GM13976 (cell line): ENCODE measurements at places on chromosomes 1 and 21.

DNA sequence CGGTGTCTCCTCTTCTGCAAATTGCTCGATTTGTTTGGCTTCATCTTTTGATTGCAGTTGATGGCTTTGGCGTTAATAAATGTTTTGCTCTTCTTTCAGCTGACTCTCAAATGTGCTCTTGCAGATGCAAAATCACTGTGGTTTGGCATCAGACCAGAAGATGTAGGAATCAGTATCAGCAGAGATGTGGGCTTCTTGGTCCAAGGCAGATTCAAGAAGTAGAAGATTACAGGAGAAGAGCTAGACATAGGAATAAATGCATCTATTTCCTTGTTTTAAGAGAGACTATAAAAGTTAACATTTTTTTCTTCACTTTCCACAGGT lies 59.8 kb upstream of the BACH1 start:
- no peak for DNase-seq

DNA sequence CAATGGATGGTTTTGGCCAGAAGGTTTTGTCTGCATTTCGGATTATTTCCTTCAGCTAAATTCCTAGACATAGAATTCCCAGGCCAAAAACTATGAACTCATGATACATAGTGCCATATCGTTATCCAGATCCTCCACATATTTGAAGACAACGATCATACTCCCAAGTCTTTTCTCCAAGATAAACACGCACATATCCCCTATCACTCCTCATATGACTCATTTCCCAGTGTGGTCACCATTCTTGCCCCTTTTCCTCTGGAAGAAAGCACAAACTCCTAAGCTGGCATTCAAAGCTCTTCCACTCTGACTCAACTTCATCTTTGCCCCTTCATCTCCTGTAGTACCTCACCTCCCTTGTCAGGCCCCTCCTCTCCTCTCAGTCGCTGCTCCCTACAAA lies 277.6 kb downstream of the PLPP3 start:
- no peak for DNase-seq

GRCh38 chr1:27570356-27570755 lies 33.6 kb downstream of the AHDC1 start:
- no peak for DNase-seq

GRCh38 chr21:14602382-14602958 lies 56.4 kb upstream of the SAMSN1 start:
- no peak for DNase-seq

GRCh38 chr21:29376556-29376955 lies 77.8 kb downstream of the BACH1 start:
- DNase-seq, result peak; percentile 55
